Stimulated activated CD4-positive, alpha-beta T cell treated with anti-CD3 and anti-CD28 coated beads, Interleukin-12 subunit alpha, Interleukin-12 subunit beta, amount 100 ng/mL, for 24 hours (primary cell): ENCODE measurements at places on chromosomes 4 and X.

DNA sequence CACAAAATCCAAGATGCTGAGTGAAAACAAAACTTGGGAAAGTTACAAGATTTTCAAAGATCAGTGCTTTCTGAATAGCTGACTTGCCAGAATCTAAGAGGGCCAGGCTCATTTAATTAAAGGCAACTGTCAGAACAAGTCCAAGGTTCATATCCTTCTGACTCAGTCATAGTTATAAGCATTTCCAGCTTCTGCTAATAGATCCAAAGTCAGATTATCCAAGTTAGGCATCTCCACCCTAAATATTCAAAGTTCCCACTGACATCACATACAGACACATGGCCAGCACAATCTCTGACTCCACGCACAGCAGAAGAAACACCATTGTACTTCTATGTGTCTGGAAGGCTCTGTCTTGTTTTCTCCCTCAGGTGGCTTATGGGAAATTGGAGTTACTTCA lies 41.8 kb downstream of the GASK1B start:
- DNase-seq, result no peak

- no peak for DNase-seq
Measured at GRCh38 chr4:28248269-28248668, 1387.6 kb downstream of the STIM2 start.

DNA sequence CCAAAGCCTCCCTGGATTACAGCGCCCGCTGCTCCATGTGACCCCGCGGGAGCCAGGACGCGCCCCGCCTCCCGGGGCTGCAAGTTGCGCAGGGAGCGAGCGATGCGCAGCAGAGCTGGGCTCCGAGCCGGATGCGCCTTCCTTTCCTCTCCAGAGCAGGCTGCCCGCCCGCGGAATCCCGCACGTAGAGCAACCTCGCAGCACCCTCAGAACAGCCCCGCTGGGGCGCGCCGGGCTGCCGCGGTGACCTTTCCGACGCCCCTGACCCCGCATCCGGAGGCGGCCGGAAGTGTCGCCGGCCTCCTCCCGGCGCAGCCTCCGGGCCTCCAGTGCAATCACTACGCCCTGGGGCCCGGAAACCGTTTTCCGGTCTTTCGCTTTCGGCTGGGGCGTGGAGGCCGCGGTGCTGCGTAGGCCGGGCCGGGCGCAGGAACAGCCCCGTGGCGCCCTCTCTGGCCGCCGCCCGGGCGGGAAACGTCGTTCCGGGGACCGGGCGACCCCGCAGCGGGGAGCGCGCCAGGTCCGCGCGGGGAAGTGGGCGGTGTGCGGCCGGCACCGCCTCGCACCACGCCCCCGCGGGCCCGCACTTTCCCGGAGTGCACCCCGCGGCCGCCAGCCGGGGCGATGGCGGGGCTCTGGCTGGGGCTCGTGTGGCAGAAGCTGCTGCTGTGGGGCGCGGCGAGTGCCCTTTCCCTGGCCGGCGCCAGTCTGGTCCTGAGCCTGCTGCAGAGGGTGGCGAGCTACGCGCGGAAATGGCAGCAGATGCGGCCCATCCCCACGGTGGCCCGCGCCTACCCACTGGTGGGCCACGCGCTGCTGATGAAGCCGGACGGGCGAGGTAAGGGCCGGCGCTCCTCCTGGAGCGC lies at the start of gene CYP4V2:
TSS of gene CYP4V2 (plus strand) at position 368 of the 866 bp plus-strand sequence. CDS start at position 625, 257 bp downstream.
- peak; percentile 80 for DNase-seq

GRCh38 chr4:150694438-150694837 lies 112.5 kb downstream of the MAB21L2 start:
- DNase-seq, result no peak

DNA sequence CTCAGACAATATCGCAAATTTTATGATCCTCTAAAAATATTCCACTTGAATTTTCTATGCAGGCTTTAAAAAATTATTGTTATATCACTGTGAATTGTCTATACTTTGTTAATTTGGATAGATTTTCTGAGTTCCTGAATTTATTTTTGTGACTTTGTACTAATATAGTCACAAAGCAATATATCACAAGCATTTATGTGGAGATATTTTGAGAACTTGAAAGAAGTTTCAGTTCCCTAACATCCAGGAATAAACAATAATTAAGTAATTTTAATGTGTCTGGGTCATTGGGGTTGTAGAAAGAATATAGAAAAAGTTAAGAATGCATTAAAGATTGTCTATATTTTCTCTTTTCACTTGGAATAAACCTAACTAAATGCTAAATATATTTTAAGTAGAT lies 32.0 kb downstream of the CXCL8 start:
- no peak for DNase-seq

DNA sequence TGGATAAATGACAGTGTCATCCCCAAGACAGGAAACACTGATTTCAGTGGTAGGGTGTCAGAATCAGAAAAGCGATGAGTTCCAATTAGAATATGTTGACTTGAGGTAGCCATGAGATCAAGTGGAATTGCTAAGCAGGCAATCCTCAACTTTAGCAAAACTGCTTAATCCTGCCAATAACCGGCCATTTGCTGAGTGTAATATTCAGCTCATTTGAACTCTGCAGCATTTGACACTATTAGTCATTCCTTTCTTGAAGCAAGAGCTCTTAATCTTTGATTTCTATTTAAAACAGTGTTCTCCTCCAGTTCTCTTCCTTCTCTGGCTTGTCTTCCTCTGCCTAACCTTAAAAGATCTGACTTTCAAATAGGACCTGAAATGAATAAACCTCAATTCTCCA lies 68.7 kb upstream of the DCLK2 start:
- no peak for DNase-seq

DNA sequence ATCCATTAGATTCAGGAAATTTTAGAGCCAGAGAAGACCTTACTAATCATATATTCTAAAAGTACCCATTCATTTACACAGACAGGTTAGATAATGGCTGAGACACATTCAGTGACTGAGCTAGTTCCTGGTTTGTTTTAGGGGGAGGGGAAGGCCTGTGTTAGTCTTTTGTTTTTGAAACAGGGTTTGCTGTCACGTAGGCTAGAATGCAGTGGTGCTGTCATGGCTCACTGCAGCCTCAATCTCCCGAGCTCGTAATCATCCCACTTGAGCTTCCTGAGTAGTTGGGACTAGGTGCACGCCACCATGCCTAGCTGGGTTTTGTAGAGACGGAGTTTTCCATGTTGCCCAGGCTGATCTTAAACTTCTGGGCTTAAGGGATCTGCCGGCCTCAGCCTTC lies 10.1 kb downstream of the RBPJ start:
- DNase-seq, result no peak

- no peak for DNase-seq
Measured at GRCh38 chrX:4043951-4044350, 330.5 kb upstream of the PRKX start.

DNA sequence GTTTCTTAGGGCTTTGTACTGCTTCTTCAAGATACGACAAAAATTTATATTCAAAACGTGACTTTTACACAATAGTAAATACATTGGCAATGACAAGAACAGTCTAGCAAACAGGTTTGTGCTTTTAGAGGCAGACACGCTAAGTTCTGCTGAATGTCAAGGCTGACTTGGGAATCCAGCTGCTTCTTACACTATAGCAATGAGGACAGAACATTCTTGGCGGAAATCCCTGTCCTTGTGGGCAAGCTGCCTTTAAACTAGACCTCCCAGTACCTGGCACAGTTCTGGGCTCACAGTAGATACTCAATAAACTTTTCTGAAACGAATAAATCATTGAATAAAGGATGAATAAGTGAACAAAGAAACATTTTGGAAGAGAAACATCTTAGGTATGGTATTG lies 148.2 kb downstream of the RASL11B start:
- no peak for DNase-seq

DNA sequence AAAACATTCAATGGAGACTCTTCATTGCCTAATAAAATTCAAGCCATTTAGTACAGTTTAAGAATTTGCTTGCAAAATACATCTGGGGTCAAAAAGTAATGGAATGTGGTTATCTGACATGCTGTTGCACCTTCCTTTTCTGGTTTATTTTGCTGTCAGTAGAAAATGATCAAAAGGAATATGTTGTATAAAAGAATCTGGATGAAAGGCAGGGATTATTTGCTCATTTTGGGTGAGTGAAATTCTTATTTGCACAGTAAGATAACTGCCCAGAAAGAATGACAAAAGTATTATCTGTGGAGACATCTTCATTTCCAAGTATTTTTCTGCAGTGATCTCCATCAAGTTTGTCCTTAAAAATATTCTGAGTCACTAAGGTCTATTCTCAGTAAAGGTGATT lies 30.4 kb downstream of the BOD1L1 start:
- no peak for DNase-seq

- DNase-seq, result no peak
Measured at GRCh38 chrX:142686653-142687283, 339.0 kb upstream of the SPANXN4 start.

DNA sequence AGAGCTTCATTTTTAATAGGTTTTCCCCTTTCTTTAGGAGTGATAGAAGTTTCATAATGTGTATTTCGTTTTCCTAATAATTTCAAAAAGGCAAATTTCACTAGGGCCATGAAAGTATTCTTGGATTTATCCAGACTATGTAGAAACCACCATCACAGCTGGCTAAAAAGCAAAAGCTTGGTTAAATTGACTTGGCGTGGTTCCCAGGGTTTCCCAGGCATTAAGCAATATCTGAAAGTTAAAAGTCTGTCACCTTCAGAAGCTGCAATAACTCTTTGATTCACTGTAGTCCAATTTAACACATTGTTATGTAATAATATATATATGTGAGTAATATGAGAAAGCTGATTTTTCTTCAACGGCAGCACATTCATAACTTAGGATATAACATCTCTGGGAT lies 38.3 kb downstream of the NDNF start:
- DNase-seq, result no peak

- DNase-seq, result no peak
Measured at GRCh38 chr4:40991908-40992307, 222.4 kb downstream of the APBB2 start.

- no peak for DNase-seq
Measured at GRCh38 chr4:106256190-106256589, 59.8 kb downstream of the TBCK start.

DNA sequence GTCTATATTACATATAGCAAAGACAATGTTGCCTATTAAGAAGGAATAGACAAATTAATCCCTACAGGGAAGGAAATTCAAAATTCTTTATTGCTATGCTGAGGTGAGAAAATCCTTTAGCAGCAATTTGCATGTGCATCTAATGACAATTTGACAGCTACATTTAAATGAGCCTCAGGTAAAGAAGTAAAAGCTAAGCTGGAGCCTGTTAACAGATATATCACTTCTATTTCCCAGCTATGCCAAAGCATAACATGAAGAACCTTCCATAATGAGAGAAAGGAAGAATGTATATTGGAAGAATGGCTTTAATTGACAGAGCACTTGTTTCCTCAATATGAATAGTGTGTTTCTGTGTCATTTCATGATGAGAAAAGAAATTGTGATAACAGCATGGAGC lies 71.6 kb downstream of the BMP3 start:
- DNase-seq, result no peak

GRCh38 chr4:82906469-82906868 lies 5.9 kb downstream of the THAP9 start:
- no peak for DNase-seq

- no peak for DNase-seq
Measured at GRCh38 chr4:90760059-90760458, 632.9 kb downstream of the CCSER1 start.

GRCh38 chr4:172957216-172957615 lies 211.4 kb upstream of the GALNT7 start:
- DNase-seq, result no peak

- DNase-seq, result no peak
Measured at GRCh38 chr4:184541907-184542306, 67.6 kb upstream of the IRF2 start.

GRCh38 chr4:80713409-80713808 lies 317.1 kb upstream of the BMP3 start:
- no peak for DNase-seq

- DNase-seq, result no peak
Measured at GRCh38 chrX:104742355-104742754, 176.4 kb downstream of the IL1RAPL2 start.

- no peak for DNase-seq
Measured at GRCh38 chrX:30275498-30275897, 28.6 kb downstream of the MAGEB1 start.

GRCh38 chr4:32841217-32841616 lies 2121.0 kb downstream of the PCDH7 start:
- no peak for DNase-seq

DNA sequence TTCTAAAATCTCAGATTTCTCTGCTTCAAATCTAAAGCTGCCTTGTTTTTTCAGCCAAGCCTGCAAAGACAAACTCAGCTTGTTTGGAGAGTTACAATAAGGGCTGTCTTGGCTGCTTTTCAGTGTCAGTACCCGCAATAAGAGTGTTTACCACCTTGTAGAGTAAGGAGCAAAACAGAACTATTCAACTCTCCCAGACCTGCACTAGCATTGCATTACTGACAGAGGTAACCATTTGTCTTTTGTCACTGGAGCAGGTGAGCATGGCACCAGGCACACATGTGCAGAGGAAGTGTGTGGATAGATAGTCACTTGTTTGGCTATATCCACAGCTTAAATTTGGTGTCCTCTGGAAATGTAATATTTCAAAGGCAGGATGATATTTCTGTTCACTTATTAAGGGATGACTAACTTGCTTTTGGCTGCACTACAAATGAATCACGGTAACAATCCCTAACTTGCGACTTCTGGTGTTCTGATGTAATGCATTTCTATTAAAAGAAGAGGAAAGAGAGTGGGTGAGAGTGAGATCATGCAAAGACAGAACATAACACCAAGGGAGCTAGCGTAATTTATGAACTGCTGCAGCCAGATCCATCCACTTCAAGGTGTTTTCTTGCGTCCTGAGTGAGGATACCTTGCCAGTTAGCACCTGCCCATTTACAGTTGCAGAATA lies 38.6 kb downstream of the PTCHD1 start:
- no peak for DNase-seq

DNA sequence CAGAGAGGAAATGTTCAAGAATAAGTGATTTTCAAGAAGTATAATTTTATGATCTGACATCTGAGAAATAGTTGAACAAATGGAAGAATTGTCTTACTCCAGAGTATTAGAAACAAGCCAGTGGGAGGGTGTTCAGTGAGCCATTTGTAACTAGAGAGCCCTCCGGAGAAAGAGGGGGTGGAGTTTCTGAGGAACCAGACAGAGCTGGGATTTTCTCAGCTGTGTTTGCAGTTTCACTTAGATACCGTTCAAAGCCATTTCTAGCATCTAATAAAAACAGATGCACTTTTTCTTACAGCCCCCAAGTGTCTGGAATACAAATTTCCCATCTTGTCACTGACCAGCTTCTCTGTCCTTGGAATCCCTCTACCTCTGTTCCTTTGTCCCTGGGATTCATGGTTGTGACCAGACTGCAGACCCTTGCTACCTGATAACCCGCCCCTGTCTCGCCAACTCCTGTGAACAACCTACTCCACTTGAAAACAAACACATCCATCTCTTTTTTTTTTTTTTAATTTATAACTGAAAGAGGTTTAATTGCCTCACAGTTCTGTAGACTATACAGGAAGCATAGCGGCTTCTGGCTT lies 132.8 kb upstream of the KLF3 start:
- no peak for DNase-seq

DNA sequence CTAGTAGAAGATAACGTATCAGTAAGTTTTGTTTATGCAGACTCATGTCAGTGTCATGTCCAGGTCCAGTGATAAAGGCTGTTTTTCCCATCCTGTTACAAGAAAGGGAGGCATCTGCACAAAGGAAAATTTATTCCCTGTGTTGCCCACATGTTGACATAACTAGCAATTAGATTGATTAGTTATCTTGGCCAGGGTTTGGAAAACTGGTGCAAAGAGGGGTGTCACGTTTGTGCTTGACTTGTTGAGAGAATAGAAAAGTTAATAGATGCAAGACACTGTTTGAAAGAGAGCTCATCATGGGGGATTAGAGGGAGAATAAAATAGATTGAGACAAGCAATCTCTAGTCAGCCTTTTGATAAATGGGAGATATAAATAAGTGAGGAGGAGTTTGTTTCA lies 1357.0 kb upstream of the AGA start:
- DNase-seq, result no peak
